OCI-M1 (cell line): ENCODE measurements at places on chromosomes 11 and 22.
A peak's percentile ranks its signal among the peaks of the same experiment; 100 is the strongest.

- no peak for DNase-seq
Observed at GRCh38 chr22:17964643-17965042, 59.7 kb downstream of the MICAL3 start.

DNA sequence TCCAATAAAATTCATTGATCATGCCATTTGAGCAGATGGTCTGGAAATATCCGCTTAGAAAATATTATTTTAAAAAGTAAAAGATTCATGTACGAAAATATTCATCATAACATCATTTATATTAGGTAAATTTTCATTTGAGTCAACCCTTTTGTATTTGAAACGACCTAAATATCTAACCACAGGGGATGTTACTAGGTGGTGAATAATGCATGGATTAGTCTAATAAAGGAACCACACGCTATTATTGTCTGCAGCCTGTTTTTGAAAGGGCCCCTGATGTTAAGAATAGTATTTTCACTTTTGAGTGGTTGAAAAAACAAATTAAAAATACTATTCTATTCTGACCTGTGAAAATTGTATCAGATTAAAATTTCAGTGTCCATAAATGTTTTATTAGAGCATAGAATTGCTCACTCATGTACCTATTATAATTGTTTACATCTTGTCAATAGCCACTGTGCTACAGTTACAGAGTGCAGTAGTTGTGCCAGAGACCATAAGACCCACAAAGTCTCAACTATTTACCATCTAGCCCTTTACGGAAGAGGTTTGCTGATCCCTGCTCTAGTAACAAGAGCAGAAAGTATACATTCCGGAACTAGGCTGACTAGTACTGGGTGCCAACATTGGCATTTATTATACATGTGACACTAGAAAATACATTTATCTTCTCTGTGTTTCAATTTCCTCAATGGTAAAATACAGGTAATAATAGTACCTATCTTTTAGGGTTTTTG is 176.1 kb downstream of the LRRC4C start:
- no peak for DNase-seq

GRCh38 chr22:23065495-23066122 is 4.7 kb upstream of the GNAZ start:
- DNase-seq = no peak

DNA sequence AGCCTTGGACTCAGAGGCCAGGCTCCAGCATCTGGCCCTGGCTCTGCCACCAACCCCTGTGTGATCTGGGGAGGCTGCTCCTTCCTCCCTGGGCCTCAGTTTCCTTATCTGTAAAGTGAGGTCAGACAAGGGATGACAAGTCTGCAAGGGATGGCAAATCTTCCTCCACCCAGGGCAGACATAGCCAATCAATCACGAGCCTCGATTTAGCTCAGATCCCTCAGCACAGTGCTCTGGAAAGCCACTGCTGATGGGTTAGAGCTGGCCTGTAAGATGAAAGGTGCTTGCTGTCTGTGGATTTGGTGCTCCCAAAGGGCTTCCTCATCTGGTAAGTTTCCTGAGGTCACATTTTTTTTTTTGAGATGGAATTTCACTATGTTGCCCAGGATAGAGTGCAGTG is 20.2 kb downstream of the NPTXR start:
- DNase-seq = no peak

DNA sequence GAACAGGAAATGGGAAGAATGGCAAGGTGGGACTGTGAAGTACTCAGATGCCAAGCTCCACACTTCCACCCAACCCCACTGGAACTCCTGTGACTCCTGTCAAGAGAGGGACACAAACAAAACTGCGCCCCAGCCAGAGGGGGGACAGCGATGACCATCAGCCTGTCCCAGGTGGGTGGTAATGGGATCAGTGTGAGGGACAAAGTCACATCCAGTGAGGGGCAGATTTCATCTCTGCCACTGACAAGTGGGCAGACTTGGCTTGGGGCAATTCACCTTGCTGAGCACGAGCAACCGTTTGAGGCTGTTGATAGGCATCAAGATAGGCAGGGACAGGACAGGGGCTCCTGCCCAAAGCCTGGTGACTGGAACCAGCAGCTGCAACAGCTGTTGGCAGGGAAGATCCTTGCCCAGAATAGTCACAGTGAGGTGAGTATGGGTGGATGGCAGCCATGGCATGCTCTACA is 105.4 kb upstream of the PITPNB start:
- no peak for DNase-seq

DNA sequence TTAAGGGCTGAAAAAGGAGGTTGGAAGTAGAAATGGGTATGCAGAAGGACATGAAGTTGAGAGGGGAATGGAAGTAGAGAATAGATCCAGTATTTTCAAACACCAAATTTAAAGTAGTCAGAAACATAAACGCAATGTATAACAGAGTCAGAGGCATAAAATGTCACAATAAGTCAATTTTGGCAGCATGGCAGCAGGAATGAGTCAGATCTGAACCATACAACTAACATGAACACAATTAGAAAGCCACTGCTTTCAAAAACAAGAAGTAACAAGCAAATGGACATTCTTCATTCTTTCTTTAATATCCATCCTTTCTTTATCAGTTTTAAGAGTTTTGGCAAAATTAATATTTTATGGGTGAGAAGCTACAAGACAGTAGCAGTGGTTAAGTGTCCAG is 2.5 kb downstream of the CHORDC1 start:
- peak; percentile 52 for DNase-seq

- no peak for DNase-seq
Observed at GRCh38 chr11:15430381-15430780, 315.7 kb downstream of the INSC start.

GRCh38 chr11:11532574-11532973 is 89.2 kb downstream of the GALNT18 start:
- no peak for DNase-seq

GRCh38 chr11:116176484-116177005 is 596.2 kb downstream of the BUD13 start:
- no peak for DNase-seq

DNA sequence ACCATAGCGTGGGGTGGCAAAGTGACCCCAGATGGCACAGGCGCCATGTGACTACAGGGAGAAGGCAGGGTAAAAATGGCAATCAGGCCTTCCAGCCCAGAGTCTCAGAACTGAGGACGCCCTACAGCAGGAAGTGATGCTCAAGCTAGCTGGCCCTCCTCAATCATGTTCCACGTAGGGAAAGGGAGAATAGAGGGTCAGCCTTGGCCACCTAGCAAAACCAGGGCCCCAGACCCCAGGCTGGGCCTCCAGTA is 978 bp upstream of the ANKRD13D start:
- no peak for DNase-seq

DNA sequence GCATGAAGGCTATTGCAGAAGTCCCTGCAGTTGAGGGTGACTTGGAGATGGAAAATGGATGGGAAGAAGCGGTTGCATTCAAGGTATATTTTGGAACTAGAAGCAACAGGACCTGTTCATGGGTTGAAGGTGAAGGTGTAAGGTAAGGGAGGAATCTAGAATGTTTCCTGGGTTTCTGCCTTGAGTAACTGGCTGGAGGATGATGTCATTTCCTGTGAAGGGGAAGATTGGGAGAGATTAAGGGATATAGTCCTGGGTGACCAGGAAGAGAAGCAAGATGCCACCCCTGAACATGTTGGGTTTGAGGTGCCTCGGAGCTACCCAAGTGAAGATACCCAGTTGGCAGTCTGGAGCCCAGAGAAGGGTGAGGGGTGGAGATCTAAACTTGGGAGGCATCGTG is 12.1 kb upstream of the MOGAT2 start:
- no peak for DNase-seq
